Activated T-cell treated with anti-CD3 and anti-CD28 coated beads, Interleukin-2, amount 50 U/mL, for 4 hours (primary cell): ENCODE measurements at places on chromosomes 6 and 20. TPM values are rescaled to one million over a fixed set of nuclear protein-coding genes. Genes with fewer than 3 reads are reported as not detected.

TTBK1 gene
- total RNA-seq, result 0.21 TPM

GRCh38 chr20:21395666-21396598 is 1.4 kb downstream of the NKX2-4 start:
- DNase-seq, result peak; percentile 46

- peak; percentile 37 for DNase-seq
These were observed 999 bp upstream of the PIM1 start for GRCh38 chr6:37168811-37169495.

DNA sequence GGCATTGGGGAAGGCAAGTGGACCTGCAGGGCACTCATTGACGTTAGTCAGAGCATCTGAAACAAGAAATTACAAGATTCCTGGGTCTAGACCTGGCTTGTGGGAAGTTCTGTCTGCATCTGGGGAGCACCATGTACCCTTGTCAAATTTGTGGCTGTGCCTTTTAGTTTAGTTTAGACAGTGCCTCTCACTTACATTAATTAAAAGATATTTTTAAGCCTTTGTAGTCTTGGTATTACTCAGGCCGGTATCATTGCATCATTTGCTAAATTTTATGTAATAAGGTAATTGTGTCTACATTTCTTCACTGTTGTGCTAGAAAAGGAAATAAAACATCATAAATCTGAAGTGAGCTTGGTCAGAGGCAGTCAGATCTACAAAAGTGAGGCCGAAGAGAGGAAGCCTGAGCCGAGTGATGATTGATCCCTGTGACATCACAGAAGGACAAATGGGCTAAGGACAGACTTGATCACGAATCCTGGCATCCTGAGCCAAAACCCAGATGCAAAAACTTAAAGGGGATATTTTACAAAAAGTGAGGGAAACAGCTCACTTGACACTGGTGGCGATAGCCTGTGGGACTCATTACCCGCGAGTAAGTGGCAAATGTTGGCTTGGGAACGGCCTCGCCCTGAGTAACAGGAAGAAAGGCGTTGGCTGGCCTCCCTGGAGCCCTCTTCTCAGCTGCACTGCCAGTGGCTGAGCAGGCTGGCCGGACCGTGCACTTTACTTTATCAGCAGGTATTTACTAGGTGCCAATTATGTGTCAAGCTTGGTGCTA is 106.5 kb downstream of the TCP11 start:
- DNase-seq, result no peak

DNA sequence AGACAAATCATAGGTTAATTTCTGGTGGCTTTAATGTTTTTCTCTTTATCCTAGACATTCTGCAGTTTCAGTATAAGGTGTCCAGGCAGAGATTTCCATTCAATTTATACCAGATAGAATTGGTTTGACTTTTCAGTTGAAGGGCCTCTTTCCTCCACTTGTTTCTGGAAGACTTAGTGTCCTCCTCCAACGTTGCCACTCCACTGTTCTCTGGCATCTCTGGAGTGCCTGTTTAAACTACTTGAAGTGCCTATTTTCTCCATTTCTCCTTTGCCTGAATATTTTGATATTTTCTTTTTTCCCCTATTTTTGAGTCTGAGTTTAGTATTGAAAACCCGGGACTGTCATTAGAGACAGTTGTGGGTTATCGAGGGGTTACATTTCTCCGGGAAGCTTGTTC is 27.7 kb downstream of the EDN3 start:
- no peak for DNase-seq

DNA sequence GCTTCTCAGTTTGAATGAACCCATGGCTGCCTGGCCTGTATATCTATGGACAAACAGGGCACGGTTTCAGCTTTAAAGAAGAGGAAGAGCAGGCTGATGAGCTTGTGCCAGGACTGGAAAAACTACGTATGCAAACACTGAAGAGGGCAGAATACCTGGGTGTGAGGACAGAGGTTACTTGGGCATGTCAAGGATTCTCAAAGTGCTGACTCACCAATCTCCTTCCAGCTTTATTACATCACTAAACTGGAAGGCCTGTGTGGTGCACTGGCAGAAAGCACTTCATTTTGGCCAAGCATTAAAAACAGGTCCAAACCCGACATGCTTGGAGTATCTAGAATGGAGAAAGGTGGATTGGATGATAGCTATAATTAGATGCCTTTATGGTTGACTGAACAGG is 95.2 kb downstream of the GMPR start:
- DNase-seq, result no peak
